ENCODE measurements at places on chromosomes 2 and 18. TPM values are rescaled to one million over a fixed set of nuclear protein-coding genes. Genes with fewer than 3 reads are reported as not detected.

- DNase-seq = peak; percentile 54
These were observed 78.1 kb downstream of the AAK1 start for GRCh38 chr2:69565431-69565839.

GRCh38 chr2:147008481-147008880 lies 836.3 kb upstream of the ACVR2A start:
- no peak for DNase-seq

The NETO1 gene
- total RNA-seq = 0.47 TPM

The CCDC141 gene
- 126 TPM for total RNA-seq

The RFX8 gene
- not detected for total RNA-seq

The DUSP2 gene
- total RNA-seq = 21.0 TPM

DNA sequence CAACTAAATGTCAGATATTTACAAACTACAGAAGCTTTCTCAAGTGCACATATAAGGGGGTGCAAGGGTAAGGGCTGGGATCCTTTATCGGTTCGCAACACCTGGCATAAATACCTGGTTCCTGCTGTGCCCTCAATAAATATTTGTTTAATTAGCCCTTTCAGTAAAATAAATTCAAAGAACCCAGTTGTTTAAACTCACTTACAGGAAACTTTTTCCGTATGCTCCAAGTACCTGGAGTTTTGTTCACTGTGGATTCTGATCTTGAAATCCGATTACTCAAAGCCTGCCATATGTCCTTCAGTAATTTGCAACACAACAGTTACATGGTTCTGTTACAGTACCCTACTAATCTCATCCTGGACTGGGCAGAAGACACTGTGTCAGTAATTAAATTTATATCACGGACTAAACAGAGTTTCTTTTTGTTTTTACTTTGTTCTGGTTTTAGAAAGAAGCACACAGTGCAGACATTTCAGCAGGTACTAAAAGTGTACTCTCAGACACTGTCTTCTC lies 36.9 kb downstream of the TBC1D8 start:
- DNase-seq = no peak

The CCDC178 gene
- not detected for total RNA-seq

GRCh38 chr2:73852020-73852419 lies 23.3 kb downstream of the STAMBP start:
- DNase-seq = no peak

DNA sequence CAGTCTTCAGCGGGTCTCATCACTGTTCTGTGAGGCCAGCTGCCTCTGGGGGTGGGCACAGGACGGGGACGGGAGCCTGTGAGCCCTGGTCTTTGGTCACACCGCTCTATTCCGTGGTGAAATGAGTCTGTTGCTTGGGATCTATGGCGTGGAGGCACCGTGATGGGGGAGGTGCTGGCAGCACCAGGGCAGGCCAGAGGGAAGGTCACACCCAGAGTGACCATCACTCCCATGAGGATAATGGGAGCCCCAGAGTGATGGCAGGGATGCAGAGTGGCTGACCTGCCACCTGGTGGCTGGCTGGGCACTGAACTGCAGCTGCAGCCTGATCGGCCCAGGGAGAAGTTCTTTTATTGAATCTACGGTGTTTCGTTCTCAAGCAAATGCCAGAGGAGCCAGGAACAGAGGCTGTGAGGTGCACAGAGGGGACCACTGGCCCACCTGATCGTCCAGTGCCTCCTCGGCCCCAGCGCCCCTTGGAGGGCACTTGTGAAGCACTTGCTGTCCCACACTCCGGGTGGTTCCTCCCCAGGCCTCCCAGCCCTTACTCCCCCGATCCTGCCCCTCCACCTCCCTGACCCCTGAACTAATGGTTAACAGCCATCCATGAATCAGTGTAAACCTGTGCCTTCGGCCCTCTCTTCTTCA lies 17.9 kb downstream of the KCNIP3 start:
- peak; percentile 34 for DNase-seq

Data from upper lobe of left lung (tissue), 6 donors.